DMS 273 treated with DMSO at 0.1 percent for 48 hours (cell line): ENCODE measurements at places on chromosomes 3 and 15.
A peak's percentile ranks its signal among the peaks of the same experiment; 100 is the strongest.

DNA sequence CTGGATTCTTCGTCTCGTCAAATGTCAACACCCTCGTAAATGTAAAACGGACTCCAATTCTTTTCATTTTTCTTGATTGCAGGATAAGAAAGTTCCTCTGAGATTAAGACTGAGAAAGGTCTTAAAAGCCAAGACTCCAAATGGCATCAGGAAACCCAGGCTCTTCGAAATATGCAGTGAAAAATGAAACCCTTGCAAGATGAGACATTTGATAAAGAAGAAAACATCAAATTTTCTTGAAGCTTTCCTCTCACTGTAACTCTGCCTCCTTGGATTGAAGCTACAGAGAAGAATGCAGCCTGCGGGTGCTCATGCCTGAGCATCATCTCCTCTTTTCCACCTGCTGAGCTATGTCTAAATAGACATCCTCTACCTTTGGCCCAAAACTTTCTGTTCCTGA lies 342.4 kb upstream of the THBS1 start:
- DNase-seq = no peak

- DNase-seq = no peak
Measured at GRCh38 chr3:152428577-152428976, 159.8 kb downstream of the MBNL1 start.

GRCh38 chr15:38421069-38421690 lies 32.7 kb upstream of the FAM98B start:
- DNase-seq = no peak

- peak; percentile 45 for DNase-seq
Measured at GRCh38 chr15:75029378-75030022, 6.1 kb downstream of the PPCDC start.

DNA sequence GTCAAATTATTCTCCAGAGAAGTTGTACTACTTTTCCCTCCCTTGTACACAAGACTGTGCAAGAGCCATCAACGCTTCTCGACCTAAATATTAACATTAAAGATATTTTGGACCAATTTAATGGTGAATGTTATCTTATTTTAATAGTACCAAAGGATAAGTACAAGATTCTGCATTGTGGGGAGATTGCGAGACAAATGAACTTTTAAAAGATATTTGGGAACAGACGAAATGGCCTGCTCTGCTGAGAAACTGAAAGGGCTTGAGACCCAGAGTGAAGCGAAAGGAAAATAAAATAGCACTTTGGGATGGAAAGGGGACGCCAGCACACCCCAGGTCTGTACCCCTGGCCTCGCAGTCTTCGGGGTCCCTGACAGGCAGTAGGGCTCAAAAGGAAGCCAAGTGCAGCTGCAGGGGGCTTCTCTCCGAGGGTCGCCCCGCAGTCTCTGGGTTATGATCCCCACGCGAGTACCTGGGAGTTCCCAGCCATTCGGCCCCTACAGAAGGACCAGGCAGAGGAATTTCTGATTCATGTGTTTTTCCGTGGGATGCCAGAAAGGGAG lies 97.6 kb upstream of the VGLL3 start:
- DNase-seq = no peak

DNA sequence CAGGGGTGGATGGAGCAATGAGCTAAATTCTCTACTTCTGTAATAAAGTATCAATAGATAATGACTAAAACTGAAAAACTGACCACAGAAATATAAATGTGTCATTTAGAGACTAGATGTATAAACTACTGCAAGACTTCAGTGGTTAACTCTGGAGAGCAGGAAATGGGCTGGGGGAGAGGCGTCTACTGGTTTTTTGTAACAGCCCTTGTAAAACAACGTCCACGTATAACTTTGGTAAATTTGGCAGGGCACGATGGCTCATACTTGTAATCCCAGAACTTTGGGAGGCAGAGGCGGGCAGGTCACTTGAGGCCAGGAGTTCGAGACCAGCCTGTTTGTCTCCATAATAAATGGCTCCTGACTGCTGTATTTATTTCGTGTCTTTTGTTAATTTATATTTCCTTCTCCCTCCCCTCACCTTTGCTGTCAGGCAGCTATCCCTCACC lies 12.5 kb downstream of the RAB27A start:
- no peak for DNase-seq

DNA sequence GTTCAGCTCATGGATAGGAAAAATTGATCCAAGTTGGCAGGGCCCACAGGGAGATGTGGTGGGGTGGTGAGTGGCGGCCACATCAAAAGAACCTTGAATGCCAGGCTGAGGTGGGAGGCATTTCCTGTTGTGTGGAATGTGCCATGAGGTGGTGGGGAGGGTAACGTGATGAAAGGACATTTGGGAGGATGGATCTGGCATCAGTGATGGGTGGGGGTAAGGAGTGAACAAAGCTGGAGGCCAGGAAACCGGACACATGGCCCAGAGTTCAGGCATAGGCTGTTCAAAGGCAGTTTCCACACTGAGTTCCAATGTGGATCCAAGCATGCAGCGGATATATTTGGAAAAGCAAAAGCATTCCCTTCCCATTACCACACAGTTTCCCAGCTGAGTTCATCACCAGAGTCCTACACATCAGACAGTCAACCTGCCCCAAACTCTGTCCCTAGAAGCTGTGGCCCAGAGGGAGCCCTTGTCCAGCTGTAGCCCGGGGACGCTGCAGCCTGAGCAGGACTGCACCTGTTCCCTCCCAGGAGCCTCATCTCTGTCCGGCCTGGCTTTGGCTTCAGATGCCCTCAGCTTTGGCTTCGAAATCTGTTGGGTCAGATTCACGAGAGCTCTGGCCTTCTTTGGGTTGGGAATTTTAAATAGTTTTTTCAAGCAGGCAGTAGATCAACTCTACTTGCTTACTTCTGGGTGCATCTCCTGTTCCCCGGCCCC lies 37.8 kb upstream of the GOLGA6B start:
- no peak for DNase-seq

DNA sequence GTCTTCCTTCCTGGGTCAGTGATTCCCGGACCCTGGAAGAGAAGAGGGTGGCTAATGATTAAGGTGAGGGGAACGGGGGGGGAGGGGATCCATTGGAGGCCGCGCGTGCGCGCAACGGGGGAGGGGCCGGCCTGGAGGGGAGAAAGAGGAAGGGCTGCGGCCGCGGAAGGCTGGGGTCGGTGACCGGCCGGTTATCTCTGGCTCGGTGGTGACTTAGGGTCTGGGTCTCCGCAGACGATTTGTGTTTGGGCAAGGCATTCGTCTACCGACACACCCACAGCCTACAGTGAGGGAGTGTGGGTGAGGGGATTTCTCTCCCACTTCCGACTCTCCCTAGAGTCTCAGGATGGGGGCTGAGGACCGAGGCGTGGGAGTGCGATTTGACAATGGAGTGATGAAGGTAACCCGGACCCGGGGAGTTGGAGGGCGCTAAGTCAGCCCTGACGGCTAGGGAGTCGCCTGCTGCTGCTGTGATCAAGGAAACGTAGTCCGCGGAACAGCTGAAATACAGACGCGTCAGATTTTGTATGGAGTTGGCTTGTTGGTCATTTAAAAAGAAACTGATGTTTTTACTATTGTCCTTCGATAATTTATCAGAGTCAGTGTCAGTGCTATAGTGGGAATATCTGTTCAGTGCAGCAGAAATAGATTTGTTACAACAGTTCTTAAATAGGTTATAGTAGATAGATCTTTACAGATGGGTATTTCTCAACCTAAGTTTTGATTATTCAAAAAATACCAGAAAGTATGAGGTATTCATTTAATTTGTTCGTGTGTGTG lies 733 bp downstream of the RNF111 start:
- DNase-seq = no peak

GRCh38 chr3:34011171-34012101 lies 213.0 kb downstream of the PDCD6IP start:
- DNase-seq = no peak

DNA sequence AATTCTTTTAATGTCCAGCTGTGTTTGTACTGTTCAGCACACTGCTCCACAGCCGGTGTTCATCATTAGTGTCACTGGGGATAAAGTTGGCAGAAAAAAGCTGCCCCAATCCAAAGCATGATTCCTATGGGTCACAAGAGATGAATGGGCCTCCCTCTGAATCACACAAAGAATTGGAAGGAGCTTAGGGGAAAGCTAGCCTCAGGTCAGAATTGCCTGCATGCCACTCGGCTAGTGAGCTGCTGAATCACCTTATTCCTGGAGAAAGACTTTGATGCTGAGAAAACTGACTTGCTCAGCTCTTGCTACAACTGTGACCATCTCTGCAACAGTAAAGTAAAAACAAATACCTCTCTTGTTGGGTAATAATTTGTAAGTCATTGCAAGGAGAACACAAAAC lies 3.5 kb downstream of the CCK start:
- no peak for DNase-seq

- DNase-seq = peak; percentile 8
Measured at GRCh38 chr3:112136959-112137693, 4.1 kb upstream of the GCSAM start.

GRCh38 chr3:43506644-43507043 lies 115.2 kb downstream of the ANO10 start:
- no peak for DNase-seq

GRCh38 chr3:152127058-152127457 lies 141.7 kb upstream of the MBNL1 start:
- no peak for DNase-seq

- no peak for DNase-seq
Measured at GRCh38 chr3:86967062-86967461, 23.9 kb downstream of the VGLL3 start.

DNA sequence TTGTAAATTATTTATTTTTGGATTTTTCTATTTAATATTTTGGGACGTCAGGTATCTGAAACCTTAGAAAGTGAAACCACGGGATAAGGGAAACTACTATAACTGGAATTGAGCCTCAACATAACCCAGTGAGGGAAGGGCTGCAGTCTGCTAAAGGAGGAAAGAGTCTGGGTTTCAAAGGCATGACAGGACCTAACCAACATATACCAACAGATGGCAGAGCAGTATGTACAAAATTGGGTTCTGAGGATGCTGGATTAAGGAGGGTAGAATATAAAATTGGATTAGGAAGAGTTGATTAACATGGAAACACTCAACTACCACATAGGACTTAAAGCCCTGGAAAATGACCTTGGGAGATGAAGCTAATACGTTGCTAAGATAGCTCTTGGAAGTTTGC lies 603.5 kb downstream of the MECOM start:
- DNase-seq = peak; percentile 11

GRCh38 chr3:165206454-165207266 lies 10.5 kb upstream of the SLITRK3 start:
- peak; percentile 60 for DNase-seq

GRCh38 chr3:99365979-99366378 lies 272.4 kb upstream of the COL8A1 start:
- DNase-seq = no peak

DNA sequence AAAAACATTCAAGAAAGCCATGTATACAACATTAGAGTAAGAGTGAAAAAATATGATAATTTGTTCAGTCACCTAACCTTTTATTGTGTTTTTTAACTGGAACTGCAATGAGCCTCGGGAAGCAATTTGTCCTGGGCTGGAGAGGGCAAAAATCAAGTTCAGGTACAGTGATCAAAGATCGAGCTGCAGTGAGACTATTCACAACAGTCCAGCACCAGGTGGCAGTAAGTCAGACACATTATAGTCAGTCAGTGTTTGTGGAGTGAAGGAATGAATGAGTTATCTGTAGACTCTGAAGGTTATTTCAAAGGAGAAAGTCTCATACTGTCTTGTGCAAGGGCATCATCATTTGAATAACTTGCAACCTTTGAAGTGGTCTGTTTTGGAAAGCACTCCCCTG lies 116.6 kb downstream of the CHDH start:
- DNase-seq = no peak
